Stimulated activated CD8-positive, alpha-beta memory T cell treated with anti-CD3 and anti-CD28 coated beads, Interleukin-4, amount 100 ng/mL, for 1 hour (primary cell): ENCODE measurements at places on chromosomes 12 and 14.

DNA sequence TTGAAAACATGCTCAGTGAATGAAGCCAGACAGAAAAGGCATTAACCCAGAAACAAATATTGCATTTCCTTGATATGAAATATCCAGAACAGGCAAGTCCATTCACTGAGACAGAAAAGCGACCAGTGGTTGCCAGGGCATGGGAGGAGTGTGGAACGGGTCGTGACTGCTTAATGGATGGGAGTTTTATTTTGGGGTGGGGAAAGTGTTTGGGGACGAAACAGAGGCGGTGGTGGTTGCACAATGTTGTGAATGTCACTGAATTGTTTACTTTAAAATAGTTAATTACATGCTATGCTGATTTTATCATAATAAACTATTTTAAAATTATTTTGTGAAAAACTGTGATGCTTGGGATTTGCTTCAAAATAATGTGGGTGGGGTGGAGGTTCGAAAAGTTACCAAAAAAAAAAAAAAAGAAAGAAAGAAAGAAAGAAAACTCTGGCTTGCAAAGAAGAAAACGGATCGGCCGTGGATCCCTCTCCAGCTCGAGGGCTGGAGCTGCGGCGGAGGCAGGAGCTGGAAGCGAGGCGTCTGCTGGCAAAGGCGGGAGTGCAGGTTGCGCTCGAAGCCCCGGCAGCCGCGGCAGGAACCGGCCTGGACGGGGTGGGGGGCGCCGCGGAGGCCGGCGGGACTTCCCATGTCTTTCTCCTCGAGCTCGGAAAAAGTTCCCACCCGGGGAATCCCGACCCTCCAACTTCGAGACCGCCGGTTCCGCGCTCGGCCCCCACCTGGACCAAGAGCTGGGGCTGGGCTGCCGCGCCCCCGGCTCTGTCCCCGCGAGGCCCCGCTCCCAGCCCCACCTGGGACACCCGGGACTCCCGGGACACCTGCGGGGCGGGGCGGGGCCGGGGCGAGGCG, 524 bp upstream of the P2RX2 start:
- no peak for DNase-seq

DNA sequence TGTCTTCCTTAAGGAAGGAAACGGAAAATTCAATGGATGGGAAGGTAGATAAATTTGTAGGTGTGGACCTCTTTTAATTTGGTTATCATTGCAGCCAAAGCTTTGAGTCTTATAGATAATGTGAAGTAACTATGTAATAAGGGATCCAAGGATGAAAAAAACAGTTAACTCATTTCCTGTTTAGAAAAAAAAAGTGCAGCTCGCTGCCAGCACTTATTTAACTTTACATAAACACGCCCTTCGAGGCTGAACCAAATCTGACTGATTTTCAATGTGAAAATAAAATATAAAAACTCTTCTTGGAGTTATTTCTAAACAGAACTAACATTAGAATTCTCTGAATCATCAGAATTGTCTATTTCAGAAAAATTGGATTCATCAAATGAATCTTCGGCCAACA, 7.0 kb downstream of the NUBPL start:
- no peak for DNase-seq

GRCh38 chr14:29892327-29892726, 35.3 kb downstream of the PRKD1 start:
- DNase-seq: no peak

- no peak for DNase-seq
Observed at GRCh38 chr14:74064883-74065282, 19.4 kb downstream of the ALDH6A1 start.

GRCh38 chr12:124588751-124589267, 21.4 kb upstream of the NCOR2 start:
- peak; percentile 13 for DNase-seq

- DNase-seq: peak; percentile 30
Observed at GRCh38 chr12:116236148-116236731, 41.3 kb downstream of the MED13L start.

GRCh38 chr14:73465823-73466532, 7.6 kb upstream of the NUMB start:
- DNase-seq: no peak

- DNase-seq: no peak
Observed at GRCh38 chr14:98160901-98161300, 1111.1 kb downstream of the BCL11B start.

DNA sequence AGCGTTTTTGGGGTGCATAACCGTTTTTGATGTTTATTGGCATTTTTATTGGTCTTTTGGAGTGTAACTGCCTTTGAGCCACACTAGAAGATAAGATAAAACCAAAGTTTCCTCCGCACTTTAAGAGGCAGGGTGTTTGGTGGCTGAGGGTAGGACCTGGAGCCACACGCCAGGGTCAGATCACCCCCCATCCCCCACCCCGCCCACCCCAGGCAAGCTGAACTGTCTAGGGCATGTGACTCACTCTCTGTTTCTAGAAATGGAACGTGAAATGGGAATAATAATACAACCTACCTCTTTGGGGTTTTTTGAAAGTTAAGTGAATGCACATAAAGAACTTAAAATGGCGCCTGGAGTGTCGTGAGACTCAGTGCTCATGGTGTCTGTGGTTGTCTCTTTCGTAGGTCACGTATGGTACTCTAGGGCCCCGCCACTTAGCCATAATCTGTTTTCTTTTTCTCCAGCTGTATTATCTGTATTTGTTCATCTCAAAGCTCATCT, 56.0 kb downstream of the PPP2R5C start:
- DNase-seq: no peak

GRCh38 chr12:3820122-3820521, 53.1 kb downstream of the PARP11 start:
- DNase-seq: no peak

DNA sequence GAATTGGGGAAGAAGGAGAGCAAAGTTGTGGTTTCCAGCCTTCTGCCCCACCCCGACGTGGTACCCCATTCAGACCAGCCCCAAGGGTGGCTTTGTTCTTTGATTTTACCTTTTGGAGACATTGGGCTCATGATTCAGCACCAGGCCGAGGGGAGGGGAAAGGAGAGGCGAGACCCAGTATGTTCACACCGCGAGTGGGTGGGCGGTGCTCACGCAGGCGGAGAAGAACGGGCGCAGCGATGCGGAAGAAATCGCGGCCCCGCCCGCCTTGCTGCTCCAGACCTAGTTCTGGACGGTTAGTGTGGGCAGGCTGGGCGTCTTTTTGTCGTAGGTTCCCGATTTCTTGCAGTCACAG, 963 bp downstream of the ATL1 start:
- DNase-seq: peak; percentile 3

DNA sequence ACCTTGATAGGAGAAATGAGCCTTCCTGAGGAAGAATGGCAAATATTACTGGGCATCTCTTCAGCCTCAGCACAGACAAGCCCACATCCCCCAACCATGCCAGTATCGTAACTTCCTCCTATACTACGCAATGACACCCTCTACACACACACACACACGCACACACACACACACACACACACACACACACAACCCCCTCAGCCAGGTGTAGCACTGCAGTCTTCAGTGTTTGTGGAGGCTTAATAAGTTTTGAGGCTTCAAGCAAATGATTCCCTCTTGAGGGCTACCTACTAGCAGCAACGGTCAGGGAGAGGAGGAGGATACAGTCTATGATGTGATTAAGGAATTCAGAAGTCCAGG, 1.6 kb downstream of the DGKA start:
- DNase-seq: no peak

DNA sequence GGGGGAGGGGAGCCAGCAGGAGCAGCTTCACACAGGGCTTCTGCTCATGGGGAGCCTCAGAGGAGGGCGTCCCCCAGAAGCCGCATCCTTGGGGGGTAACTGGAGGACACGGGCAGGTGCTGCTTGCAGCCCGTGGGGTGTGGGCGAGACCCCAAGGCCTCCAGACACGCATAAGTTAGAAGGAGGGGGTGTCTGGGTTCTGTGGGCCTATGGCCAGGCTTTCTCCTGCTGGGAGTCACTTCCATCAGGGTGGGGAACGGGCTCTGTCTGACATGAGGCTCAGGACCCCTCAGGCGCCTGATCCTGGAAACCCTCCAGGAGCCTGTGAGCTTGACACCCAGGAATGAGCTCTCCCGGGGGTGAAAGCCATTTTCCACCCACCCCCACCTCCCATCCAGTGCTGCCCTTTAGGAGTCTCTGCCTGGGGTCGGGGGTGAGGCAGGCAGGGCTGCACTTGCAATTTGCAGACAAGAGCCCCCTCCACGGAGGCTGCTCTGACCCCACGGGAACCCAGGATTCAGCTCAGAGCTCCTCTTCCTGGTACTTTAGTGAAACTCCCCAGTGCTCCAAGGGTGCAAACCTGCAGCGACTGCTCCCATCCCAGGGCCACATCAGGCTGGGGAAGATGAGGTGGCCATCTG, 325.7 kb downstream of the ADGRD1 start:
- no peak for DNase-seq

GRCh38 chr14:28765831-28766468, 637 bp upstream of the FOXG1 start:
- no peak for DNase-seq

GRCh38 chr14:68513137-68513536, 279.7 kb downstream of the ZFP36L1 start:
- DNase-seq: no peak

DNA sequence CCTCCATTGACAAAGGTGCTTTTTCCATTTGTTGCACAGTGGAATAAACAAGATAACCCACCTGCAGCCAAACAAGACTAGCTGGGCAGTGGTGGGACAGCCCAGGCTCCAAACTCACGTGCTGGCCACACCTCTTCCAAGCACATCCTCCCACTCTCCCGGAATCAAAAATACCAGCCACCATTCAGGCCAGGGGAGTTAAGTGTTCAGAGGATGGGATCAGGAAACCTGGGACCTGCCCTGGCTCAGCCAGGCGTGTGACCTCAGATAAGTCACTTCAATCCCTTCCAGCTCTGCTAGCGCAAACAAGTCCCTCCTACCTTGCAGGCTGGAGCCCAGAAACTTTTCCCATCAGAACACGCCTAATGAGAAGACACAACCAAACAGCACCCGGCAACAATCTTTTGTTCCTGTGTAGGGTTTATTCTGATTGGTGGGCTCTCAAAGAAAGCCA, 43.3 kb downstream of the ACTN1 start:
- DNase-seq: no peak

DNA sequence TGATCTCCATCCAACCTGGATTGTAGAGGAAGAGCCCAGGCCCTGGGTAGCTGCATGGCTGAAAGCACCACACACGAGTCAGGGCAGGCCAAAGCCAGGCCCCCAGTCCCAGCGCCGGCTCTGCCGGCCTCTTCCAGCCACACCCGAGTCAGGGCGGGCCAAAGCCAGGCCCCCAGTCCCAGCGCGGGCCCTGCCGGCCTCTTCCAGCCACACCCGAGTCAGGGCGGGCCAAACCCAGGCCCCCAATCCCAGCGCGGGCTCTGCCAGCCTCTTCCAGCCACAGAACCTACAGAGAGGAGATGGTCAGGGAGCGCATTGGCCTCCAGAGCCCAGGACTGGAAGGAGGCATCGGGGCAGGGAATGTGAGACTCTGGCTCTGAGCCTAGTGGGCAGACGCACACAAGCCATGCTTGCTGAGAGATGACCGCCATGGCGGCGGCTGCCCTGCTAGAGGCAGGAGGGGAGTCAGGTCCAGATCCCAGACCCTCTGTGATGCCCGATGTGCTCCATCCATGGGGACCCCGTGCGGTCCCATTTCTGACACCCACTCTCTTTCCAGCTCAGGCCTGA, 30.2 kb downstream of the BEGAIN start:
- no peak for DNase-seq

DNA sequence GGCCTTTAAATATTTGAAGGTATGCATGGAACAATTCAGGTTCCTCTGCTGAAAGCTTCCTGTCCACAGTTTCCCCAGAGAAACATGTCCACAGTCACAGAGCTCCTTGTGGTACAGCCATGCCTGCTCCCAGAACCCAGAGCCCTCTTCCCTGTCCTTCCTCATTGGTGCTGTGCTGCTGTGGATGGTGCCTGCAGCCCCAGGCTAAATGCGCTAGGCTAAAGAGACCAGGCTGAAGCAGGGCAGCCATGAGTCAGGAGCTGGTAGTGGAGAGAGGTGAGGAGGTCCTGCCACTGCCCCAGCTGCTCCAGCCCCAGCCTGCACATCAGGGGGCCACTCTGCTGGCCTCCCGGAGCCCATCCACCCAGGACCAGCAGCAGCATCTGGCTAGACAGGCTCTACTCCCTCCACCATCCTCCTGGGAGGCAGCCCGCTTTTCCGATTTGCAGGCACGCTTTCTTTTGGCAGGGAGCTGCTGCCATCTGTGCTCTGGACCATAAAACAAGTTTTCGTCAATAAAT, 65.4 kb upstream of the DDX11 start:
- no peak for DNase-seq

GRCh38 chr12:82740129-82741000, 53.7 kb downstream of the TMTC2 start:
- no peak for DNase-seq

GRCh38 chr12:10084733-10085132, 14.1 kb downstream of the CLEC1A start:
- no peak for DNase-seq

DNA sequence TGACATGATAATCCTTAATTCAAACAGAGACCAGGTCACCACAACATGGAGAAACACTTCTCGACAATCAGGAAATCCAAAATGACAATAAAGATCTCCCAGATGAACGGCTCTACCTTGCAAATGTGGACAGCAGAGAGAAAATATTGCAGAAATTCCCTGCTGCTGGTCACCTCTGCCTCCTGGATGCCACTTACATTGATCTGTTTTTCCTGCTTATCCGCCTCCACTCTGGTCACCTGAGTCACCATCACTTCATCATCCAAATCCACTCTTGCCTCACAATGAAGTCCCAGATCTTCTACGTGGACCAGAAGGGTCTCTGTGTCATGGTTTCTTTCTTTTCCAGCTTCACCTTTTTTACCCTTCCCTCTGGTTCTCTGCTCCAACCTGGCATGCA, 21.1 kb downstream of the TTC9 start:
- DNase-seq: no peak

DNA sequence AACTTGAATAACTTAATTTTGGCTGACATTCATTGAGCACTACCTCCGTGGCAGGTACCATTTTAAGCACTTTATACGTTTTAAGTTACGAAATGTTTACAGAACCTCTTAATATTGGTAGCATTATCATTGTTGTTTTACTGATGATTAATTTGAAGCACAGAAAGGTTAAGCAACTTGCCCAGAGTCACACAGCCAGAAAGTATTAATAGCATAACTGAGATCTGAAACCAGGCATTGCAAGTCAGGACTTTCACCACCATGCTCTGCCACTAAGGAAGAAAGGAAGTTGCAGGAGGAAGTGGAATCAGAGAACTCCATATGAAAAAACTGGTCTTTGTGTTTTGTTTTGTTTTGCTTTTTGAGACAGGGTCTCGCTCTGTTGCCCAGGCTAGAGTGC, 28.2 kb upstream of the BCAT1 start:
- no peak for DNase-seq

DNA sequence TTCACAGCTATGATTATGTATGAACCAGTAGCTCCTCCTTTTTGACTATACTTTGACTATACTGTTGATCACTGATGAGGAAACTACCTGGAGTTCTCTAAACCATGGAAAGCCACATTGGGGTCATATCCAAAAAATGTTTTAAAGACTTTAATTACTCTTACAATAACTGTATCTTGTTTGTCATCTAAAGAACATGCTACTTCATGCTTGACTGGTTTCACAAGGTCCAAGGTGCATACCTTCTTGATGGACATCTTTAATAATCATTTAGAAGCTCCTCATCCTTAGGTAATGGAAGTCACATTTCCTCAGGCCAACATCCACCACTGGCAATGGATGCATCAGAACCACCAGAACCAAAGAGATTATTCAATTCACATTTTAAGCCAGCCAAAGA, 29.9 kb downstream of the WASHC3 start:
- no peak for DNase-seq
